ENCODE measurements at places on chromosomes 7 and 10. TPM values are rescaled to one million over a fixed set of nuclear protein-coding genes. Genes with fewer than 3 reads are reported as not detected.

Gene JAKMIP3
- 0.19 TPM for total RNA-seq

Gene LEP
- total RNA-seq: not detected

Gene VSTM2A
- not detected for total RNA-seq

Gene COL13A1
- total RNA-seq: not detected

Gene TRIM74
- 0.94 TPM for total RNA-seq

Gene VSTM4
- total RNA-seq: 0.16 TPM

Gene UMAD1
- 14.2 TPM for total RNA-seq

DNA sequence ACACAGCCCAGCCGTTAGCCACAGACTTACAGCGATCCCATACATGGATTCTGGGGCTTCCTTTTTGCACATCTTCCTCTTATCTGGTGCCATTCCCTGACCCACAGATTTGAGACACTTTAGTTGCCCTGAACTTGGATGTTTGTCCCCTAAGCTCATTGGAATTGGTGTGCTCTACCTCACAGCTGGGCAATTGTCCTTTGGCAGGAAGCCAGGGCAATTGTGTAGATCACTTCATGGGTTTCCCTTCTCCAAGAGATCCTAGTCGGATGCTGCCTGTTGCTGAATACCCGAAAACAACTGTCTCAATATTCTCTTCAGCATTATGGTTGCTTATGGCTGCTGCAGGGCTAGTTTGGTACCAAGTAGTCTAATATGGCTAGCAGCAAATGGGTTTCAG is 470.7 kb upstream of the MKI67 start:
- H3K27me3 ChIP-seq: no peaks in the 10 kb centered on the region
- DNase-seq: no peak
- no peak overlapping the region for H3K27ac ChIP-seq
- no peaks in the 10 kb centered on the region for H3K36me3 ChIP-seq

- no peak overlapping the region for H3K4me3 ChIP-seq
- no peaks in the 10 kb centered on the region for H3K27me3 ChIP-seq
- DNase-seq: no peak
Observed at GRCh38 chr7:33145156-33145555, 15.8 kb downstream of the BBS9 start.

GRCh38 chr10:5468262-5469106 is 30.9 kb downstream of the CALML5 start:
- no peak overlapping the region for H3K4me3 ChIP-seq
- no peaks in the 10 kb centered on the region for H3K4me1 ChIP-seq
- DNase-seq: no peak
- peaks cover 6% of the 10 kb centered on the region for H3K27me3 ChIP-seq

DNA sequence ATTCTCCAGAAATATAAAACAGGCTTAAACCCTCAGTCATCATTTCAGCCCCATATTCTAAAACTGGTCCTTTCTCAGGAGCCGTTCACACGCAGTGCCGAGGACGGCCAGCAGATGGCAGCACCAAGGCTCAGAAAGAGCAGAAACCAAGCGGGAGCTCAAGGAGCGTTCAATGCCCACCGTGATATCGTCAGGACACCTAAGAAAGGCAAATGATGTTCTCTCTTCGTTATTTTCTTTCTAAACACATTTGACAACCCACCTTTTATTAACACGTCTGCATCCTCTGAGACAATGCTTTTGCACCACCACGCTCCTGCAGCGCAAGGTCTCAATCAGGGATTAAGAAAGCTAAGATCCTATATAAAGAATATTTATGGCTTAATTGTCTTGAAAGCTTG is 45.7 kb upstream of the RBM33 start:
- peak; percentile 87 for DNase-seq
- H3K27me3 ChIP-seq: peaks cover 58% of the 10 kb centered on the region
- no peaks in the 10 kb centered on the region for H3K36me3 ChIP-seq
- peaks cover 7% of the 10 kb centered on the region for H3K4me1 ChIP-seq
- H3K4me3 ChIP-seq: no peak overlapping the region
- no peak overlapping the region for H3K27ac ChIP-seq

GRCh38 chr10:75048669-75049098 is 62.8 kb upstream of the SAMD8 start:
- H3K27me3 ChIP-seq: peaks cover 2% of the 10 kb centered on the region
- no peaks in the 10 kb centered on the region for H3K36me3 ChIP-seq
- no peak overlapping the region for H3K4me3 ChIP-seq

GRCh38 chr7:7996568-7996967 is 28.0 kb downstream of the GLCCI1 start:
- H3K27me3 ChIP-seq: no peaks in the 10 kb centered on the region
- no peak for DNase-seq
- peaks cover 10% of the 10 kb centered on the region for H3K4me1 ChIP-seq
- no peak overlapping the region for H3K4me3 ChIP-seq

GRCh38 chr7:94288096-94288495 is 106.6 kb upstream of the COL1A2 start:
- H3K27me3 ChIP-seq: peaks cover 8% of the 10 kb centered on the region
- H3K4me3 ChIP-seq: no peak overlapping the region
- no peak for DNase-seq
- no peaks in the 10 kb centered on the region for H3K4me1 ChIP-seq
- no peaks in the 10 kb centered on the region for H3K36me3 ChIP-seq

DNA sequence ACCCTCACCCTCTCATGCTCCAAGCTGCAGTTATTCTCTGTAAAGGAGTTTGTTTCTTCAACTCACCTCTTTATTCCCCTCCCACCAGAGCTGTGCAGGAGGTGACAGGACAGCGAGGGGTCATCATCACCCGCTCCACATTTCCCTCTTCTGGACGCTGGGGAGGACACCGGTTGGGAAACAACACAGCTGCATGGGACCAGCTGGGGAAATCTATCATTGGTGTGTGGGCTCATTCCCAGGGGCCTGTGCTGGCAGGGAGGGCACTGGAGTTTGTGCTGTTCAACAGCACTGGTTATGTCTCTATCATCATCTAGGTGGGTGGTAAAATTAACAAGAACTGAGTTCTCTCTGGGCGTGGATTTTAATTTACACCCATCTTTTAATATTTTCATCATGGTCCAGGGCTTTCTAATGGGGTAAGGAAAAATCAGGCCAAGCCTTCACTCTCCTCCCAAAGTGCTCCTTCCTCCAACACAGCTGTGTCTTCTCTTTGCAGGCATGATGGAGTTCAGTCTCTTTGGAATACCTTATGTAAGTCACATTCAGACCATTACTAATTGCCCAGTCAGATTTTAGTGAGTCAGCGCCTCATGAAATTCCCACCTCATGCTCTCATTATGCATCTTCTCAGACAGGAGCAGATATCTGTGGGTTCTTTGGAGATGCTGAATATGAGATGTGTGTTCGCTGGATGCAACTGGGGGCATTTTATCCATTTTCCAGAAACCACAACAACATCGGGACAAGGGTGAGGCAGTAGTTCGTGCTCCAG is 61.6 kb downstream of the PRSS58 start:
- H3K36me3 ChIP-seq: no peaks in the 10 kb centered on the region
- DNase-seq: no peak
- no peak overlapping the region for H3K4me3 ChIP-seq
- peaks cover 27% of the 10 kb centered on the region for H3K27me3 ChIP-seq

DNA sequence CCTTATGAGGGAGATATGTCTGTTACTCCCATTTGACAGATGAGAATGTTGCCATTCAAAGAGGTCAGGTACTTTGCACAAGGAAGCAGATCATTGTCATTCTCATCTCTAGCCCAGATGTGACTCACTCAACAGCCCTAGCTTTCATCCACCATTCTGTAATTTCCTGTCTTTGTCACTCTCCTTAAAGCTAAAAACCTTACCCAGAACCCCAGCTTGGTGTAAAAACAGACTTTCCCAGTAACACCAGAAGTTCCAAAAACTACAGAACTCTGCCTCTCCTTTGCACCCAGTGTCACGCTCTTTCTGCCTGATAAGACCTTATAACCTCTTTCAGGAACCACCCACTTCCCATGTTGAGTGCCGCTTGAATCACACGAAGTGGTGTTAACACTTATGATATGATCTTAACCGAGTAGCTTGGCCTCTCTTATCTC is 89.1 kb upstream of the SP4 start:
- no peaks in the 10 kb centered on the region for H3K27me3 ChIP-seq
- peaks cover 76% of the 10 kb centered on the region for H3K36me3 ChIP-seq
- peak overlapping the region; percentile 8 for H3K4me3 ChIP-seq
- DNase-seq: peak; percentile 89
- peak overlapping the region; percentile 93 for H3K27ac ChIP-seq

GRCh38 chr7:121938429-121938996 is 65.6 kb downstream of the PTPRZ1 start:
- H3K27me3 ChIP-seq: no peaks in the 10 kb centered on the region
- no peaks in the 10 kb centered on the region for H3K4me1 ChIP-seq
- no peak for DNase-seq
- H3K27ac ChIP-seq: no peak overlapping the region

GRCh38 chr10:102549549-102549948 is 45.8 kb downstream of the SUFU start:
- DNase-seq: no peak
- H3K4me1 ChIP-seq: no peaks in the 10 kb centered on the region
- H3K36me3 ChIP-seq: peaks cover 11% of the 10 kb centered on the region
- H3K27ac ChIP-seq: no peak overlapping the region

DNA sequence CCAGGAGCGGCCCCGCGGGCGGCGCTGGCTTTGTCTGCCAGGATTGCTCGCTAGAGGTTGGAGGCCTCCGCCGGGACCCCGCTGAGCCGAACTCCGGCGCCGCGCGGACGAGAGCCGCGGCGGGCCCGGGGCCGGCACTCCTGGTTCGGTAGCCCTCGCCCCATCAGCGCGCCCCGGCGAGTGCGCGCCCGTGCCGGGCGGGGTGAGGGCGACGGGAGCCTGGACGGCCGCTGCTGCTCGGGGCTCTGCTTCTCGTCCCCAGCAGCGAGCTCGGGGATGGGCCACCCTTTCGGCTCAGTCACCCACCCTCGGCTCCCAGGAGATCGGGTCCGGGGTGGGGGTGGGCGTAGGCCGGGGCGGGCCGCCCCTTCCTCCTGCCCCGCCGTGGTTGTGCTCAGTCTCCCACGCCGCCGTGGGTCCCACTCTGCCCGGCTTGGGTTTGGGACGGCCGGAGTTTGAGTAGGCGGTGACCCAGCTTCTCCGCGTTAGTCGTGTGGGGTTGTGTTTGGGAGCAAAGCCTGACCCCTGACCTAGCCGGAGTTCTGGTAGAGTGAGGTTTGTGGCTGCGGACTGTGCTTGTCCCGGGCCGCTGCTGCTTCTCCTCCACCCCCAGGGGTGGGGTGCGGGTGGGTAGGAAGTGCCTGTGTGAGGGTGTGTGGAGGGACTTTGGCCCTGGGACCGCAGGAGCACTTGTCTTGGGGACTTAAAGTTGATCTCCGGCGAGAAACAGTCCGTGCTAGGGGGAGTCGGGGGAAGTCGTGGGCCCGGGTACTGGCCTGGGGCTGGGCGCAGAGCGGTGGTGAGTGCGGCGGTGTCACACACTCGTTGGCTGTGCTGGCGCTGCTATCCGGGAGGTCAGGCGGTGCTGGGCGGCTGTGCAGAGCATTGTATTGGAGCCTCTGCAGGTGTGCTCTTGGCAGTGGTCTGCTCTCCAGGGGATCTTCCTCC is 677 bp downstream of the TSPAN14 start:
- peaks cover 20% of the 10 kb centered on the region for H3K36me3 ChIP-seq
- peak overlapping the region; percentile 92 for H3K4me3 ChIP-seq
- H3K27me3 ChIP-seq: no peaks in the 10 kb centered on the region
- peaks cover 46% of the 10 kb centered on the region for H3K4me1 ChIP-seq

DNA sequence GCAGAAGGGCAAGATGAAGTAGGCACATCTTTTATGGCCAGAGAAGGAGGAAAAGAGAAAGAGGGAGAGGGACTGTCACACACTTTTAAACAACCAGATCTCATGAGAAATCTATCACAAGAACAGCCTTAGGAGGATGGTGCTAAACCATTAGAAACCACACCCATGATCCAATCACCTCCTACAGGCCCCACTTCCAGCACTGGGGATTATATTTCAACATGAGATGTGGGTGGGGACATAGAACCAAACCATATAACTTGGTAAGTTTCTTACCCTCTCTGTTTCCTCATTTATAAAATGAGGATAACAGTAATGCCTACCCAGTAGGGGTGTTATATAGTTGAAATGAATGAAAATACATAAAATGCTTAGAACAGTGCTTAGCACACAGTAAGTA is 66.0 kb downstream of the CHCHD3 start:
- no peak overlapping the region for H3K4me3 ChIP-seq
- DNase-seq: no peak
- no peak overlapping the region for H3K27ac ChIP-seq
- no peaks in the 10 kb centered on the region for H3K4me1 ChIP-seq
- peaks cover 11% of the 10 kb centered on the region for H3K36me3 ChIP-seq

GRCh38 chr10:87635498-87636312 is 24.0 kb upstream of the PAPSS2 start:
- H3K4me1 ChIP-seq: peaks cover 18% of the 10 kb centered on the region
- DNase-seq: peak; percentile 69
- H3K36me3 ChIP-seq: peaks cover 6% of the 10 kb centered on the region

DNA sequence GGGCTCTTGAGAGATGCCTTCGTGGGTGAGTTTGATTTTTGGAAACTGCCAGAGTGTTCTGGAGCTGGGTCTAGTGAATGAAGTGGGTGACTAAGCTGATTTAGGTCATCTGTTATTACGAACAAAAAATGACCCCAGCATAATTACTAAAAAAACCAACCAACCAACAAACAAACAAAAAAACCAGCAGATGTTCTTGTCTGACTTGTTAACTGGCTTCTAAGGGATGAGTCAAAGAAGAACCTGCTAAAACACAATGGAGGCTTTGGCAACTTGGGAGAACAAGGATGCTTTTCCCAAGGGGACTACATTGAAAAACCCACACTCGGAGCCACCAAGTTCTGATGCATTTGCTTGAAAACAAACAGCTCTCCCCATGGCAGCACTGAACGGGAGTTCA is 11.5 kb downstream of the TACR2 start:
- peaks cover 18% of the 10 kb centered on the region for H3K4me1 ChIP-seq
- no peaks in the 10 kb centered on the region for H3K27me3 ChIP-seq
- DNase-seq: no peak
- H3K4me3 ChIP-seq: no peak overlapping the region

DNA sequence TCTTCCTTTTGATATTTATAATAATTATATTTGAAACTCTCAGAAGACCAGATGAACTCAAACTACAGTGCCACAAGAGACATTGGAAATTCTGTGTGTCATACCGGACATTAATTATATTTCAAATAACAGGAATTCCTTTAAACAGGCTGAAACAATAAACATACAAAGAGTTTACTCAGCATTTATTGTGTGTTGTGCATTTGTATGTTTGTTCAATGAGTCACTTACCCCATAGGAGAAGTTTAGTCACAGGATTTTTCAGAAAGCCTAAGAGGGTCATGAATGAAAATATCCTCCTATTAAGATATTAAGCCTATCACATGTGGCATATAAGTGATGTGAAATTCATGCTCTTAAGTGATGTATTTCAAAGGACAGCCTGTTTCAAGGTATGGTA is 566.8 kb downstream of the CNTNAP2 start:
- no peaks in the 10 kb centered on the region for H3K36me3 ChIP-seq
- H3K27me3 ChIP-seq: no peaks in the 10 kb centered on the region
- no peak for DNase-seq
- H3K27ac ChIP-seq: no peak overlapping the region
- no peaks in the 10 kb centered on the region for H3K4me1 ChIP-seq
